Activated CD4-positive, alpha-beta T cell treated with anti-CD3 and anti-CD28 coated beads for 36 hours (primary cell): ENCODE measurements at places on chromosomes 3 and 15.

DNA sequence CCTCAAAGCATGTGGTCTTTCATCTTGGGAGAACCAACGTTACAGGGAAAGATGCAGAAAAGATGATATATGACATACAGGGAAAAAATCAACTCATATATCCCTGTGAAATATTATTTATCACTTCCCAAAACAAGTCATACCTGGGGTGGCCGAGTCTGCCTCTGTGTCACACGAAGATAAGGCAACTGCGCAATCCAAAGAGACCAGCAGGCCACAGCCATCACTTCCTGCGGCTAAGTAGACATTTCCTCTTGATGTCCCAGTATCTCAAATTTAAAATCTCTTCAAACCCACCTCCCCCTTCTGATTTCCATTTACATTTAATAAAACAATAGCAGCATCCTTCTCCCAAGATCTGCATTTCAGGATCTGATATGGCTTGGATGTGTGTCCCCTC is 71.5 kb downstream of the IGF2BP2 start:
- DNase-seq = no peak

- no peak for DNase-seq
These were observed 20.9 kb upstream of the LARS2 start for GRCh38 chr3:45367453-45367871.

DNA sequence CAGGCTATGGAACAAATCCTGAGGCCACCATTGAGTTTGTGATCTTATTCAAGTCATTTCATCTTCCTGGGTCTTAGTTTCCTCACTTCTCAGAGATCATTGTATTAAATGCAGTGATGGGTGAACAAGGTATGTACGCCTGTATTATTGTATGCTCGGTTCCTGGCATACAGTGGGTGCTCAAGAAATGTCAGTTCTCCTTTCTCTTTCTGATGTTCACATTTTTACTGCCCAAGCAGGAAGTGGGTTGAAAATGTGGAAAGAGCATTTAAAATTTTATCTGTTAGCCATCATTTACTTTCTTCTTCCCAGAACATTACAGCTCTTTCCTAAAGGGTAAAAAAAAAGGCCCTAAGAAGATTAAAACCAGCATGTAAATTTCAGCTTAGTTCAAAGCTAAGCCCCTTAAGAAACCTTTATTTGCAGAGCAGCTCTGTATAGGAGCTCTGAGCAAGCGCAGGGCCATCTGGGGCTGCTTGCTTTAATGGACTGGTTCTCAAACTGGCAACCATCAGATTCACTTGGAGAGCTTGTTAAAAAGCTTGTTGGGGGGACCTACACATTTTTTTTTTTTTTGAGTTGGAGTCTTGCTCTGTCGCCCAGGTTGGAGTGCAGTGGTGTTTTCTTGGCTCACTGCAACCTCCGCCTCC is 179.4 kb downstream of the CHST2 start:
- DNase-seq = no peak

DNA sequence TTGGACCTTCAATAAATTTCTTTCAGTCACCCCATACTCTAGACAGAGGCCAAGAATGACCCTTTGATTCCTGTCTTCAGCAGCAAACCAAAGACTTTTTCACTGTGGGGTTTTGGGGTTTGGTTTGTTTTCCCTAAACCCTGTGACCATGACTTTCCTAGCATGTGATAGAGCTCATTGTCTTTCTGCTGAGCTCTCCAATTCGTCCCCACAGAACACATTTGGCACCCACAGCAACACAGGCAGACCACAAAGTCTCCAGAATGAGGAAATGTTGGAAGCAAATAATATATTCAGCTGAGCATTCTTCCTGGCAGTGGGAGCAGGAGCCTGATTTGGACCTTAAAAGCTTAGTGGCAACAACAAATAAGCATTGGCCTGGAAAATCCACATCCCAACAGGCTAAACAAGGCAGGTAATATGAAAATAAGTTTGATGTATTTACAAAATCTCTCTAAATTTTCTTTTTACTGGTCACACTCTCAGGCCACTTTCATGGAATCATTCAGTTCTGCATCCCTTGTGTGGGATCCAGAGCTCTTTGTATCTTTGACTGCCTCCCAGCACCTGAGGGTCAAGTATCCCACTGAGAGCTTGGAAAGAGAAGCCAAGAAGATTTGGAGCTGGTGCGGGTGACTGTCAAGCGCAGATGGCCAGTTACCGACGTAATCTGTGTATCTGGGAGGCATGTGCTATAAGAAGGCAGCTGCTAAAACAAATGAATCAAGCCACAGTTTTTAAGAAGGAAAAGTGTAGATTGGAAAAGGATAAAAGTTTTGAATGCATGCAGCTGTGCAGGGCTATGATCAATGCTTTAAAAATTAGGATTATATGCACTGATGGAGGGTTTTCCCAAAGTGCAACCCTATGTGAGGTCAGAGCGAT is 36.5 kb upstream of the CPB1 start:
- no peak for DNase-seq

DNA sequence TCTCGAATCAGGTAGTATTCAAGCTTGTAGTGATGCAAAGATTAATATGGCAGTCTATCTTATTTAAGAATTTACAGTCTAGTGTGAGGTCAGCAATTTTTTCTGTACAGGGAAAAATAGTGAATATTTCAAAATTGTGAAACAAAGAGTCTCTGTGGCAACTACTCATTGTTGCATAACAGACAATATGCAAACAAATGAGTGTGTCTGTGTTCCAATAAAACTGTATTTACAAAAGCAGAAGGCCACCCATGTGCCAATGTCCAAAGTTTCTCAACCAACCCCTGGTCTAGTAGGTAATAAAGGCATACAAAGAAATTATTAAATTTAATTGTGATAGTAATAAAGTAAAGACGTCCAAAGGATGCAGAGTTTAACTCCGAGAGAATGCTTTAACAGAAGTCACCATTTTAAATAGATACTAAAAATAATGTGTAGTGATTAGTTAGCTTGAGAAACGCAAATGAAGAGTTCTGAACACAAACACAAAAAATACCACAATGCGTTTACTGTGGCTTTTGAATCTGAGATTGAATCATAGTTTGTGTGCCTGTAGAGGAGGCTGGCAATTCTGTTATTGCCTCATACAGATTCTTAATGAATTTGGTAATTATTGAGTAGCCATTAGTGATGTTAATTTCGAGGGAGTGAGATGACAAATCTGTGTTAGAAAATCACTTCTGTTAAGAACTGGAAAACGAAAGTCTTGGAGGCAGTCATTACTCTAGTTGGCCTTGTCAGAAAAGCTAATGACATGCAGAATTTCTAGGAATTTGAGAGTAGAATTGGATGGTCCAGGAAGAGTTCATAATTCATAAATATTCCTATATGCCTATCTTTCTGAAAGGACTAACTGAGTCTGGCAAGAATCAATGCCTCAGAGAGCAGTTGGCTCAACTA is 48.7 kb downstream of the CADM2 start:
- no peak for DNase-seq

- no peak for DNase-seq
These were observed 764.2 kb downstream of the NTRK3 start for GRCh38 chr15:87492321-87492720.

DNA sequence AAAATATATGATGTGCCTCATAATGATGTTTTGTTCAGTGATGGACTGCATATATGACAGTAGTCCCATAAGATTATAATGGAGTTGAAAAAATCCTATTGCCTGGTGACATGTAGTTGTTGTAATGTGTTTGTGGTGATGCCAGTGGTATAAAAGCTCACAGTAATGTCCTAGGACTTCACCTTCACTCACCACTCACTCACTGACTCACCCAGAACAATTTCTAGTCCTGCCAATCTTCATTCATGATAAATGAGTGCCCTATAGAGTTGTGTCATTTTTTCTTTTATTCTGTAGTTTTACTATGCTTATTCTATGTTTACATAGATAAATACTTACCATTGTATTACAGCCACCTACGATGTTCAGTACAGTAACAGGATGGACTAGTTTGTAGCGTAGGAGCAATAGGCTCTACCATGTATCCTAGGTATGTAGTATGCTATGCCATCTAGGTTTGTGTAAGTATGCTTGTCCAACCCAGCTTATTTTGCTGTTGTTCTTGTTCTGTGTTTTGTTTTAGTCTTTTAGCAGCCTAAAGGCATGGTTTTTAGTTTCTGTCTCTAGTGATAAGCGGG is 88.5 kb upstream of the LRRFIP2 start:
- no peak for DNase-seq

- DNase-seq = no peak
These were observed 143.6 kb downstream of the ANO10 start for GRCh38 chr3:43478118-43478785.

DNA sequence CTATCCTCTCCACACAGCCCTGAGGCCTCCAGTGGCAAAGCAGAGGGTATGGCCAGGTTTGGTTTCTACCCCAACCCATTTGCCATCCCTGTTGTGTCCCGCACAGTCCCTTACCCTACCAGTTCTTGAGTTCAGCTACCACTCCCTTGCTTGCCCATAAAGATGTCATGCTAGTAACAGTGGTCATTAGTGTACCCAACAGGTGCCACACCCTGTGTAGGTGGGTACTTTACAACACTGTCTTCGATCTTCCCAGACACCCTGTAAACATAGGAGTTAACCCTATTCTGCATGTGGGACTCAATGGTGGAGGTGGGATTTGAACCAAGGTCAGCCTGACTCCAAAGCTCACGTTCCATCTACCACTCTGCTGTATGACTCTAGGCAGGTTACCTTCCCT is 23.2 kb downstream of the LINGO1 start:
- no peak for DNase-seq

GRCh38 chr3:35908366-35909232 is 269.3 kb downstream of the ARPP21 start:
- DNase-seq = peak; percentile 73

- DNase-seq = no peak
These were observed 486.1 kb upstream of the GOLIM4 start for GRCh38 chr3:168581771-168582225.

DNA sequence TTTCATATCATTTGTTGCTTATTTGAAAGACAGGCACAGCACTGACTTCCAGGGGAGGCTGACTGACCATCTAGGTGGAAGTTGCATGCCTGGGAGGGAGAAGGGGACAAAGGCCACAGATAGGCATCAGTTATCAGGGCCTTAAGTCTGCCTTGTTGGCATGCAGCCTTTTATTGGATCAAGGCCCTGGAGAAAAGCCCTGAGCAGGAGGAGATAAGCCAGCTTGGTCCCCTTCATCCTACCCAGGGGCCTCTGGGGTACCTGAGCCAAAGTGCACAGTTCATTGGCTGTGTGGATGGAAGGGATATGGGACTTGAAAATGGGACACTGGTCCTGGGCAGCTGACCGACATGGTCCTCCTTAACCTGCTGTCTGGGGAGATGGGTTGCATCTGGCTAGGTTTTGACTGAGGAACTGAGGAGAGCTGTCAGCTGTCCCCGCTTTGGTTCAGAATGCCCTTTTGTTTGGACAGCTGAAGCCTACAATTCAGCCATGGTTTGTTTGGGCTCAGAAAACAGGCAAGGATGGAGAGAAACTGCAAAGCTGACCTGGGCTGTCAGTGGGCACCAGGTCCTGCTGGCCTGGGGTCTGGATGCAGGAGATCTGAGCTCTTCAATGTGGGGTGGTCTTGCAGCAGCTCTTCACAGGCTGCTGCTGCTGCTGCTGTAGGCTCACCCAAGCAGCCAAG is 60.0 kb downstream of the FLNB start:
- DNase-seq = no peak

DNA sequence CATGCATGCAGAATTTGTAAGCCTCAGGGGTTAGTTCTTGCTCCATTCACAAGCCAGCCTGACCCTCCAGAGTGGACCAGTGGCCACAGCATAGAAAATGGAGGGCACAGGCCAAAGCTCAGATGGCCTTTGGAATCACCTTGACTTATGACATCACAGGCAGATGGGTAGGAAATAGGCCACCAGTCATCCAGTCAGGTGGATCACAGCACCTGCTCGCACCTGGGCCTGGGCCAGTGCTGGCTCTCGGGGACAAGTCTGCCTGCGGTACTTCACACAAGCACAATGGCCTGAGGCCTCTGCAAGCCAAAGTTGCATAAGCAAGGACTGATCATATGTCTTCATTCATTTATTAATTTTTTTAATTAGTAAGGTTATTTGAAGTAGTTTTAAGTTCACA is 39.3 kb downstream of the PPCDC start:
- DNase-seq = no peak

DNA sequence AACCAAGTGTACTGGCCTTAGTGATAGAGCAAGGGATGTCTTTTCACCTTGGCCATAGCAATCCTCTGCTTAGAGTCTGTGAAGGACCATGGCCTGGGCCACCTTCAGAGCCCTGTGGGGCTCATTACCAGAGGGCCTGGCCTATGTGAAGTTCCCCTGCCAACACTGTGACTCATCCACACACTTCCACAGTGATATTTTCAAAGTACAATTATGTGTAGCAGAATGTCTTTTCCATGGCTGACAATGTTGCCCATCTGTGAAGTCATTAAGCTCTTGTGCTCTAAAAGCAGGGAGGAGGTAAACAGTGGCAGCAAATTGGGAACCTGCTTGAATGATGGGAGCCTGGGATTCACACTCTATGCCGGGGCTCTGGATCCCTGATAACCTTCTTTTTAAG is 12.2 kb upstream of the CACNA1D start:
- no peak for DNase-seq

GRCh38 chr3:124648551-124648950 is 81.7 kb upstream of the UMPS start:
- no peak for DNase-seq

- peak; percentile 36 for DNase-seq
These were observed 32.5 kb downstream of the ARNT2 start for GRCh38 chr15:80436511-80437307.

DNA sequence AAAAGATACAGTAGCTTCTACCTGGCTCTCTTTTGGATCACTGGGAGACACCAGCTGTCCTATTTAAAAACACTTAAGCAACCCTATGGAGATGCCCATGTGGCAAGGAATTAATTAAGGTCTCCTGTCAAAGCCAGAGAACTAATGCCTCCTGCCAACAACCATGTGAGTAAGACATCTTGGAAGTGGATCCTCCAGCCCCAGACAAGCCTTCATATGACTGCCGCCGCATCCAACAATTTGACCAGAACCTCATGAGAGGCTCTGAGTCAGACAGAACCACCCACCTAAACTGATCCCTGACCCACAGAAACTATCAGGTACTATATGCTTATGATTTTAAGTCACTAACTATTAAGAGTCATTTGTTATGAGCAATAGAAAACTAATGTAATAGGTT is 22.3 kb downstream of the IFT80 start:
- DNase-seq = no peak

GRCh38 chr3:72077473-72078259 is 292.7 kb upstream of the PROK2 start:
- no peak for DNase-seq

DNA sequence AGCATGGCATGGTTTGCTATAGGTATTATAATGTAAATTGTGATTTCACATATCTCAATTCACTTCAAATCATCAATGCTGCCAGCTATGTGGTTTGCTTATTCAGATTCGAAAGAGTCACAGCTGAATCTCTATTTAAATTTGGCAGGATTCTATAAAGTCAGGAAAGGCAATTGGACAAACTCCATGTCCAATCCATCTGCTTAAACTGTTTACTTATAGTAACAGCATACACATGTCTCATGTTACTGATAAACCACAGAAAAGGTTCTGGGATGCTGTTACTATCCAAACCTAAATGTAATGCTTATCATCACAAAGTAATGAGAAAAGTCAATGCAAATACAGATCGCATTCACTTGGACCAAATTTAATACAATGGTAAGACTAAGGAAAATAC is 229.7 kb downstream of the ISL2 start:
- no peak for DNase-seq
